ENCODE measurements at places on chromosomes 4 and X.

- DNase-seq = no peak
Observed at GRCh38 chr4:34972189-34972588, 1272.1 kb downstream of the ARAP2 start.

DNA sequence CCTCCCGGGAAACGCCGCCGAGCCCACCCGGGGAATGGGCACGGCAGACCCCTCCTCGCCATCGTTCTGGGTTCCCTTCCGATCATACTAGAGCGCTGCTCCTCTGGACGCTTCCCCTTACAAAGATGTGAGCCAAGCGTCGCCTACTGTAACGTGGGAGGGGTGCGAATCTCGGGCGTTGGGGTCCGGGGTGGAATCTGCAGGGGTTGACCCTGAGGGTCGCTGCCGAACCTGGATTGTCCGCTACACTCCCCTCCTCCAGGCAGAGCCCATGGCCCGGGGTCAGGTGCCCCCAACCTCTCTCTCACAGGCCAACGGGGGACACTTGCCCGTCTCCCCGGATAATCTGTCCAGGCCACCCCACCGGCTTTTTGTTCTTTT is 13.8 kb downstream of the BCOR start:
- DNase-seq = no peak

DNA sequence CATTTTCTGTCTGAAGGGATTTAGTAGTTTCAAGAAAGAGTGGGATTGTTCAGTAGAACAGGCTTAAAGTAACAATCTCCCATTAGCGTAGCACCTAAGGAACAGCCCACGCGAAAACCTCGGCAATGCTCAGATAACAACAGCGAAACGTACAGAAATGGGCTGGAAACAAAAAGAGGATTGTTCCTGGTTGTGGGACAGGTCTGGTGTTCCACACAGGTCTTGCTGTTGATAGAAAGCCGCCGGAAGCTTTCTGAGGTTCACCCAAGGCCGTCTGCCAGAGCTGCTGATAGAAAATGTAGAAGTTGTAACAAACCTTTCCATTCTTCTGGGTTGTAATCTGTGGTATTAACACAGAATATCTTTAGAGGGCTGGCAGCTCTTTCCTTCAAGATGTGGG is 69.4 kb upstream of the CLCN4 start:
- DNase-seq = no peak

GRCh38 chrX:28321286-28321685 is 266.0 kb upstream of the IL1RAPL1 start:
- no peak for DNase-seq

DNA sequence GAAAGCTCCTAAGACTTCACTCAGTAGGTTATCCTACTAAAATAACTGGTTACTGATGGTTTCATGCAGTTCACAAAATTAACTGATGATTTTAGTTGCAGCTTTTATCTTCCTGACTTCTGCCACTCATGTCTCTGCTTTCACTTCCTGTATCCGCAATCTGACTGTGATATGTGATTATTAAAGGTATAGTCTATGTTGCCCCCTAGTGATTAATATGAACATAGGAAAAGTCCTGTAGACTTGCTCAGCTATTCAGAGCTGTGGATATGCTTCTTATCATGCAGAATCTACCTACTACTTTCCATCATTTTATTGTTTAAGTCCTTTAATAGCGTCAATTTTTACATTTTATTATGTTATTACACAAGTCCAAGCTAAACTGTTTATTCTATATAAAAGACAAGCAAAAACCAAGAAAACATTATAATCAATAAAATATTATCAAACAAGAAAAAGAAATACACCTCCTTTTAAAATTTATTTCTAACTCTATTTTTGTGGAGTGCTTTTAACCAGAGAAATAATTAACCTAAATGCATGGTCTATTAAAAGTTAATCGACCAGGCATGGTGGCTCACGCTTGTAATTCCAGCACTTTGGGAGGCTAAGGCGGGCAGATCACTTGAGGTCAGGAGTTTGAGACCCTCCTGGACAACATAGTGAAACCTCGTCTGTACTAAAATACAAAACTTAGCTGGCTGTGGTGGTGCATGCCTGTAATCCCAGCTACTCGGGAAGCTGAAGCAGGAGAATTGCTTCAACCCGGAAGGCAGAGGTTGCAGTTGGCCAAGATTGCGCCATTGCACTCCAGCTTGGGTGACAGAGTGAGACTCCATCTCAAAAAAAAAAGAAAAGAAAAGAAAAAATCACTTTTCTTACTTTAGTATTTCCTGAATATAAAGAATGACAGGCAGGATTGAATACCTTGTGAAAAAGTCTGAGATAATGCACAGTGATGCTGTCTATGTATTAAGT is 40.4 kb upstream of the TLR2 start:
- peak; percentile 44 for DNase-seq

DNA sequence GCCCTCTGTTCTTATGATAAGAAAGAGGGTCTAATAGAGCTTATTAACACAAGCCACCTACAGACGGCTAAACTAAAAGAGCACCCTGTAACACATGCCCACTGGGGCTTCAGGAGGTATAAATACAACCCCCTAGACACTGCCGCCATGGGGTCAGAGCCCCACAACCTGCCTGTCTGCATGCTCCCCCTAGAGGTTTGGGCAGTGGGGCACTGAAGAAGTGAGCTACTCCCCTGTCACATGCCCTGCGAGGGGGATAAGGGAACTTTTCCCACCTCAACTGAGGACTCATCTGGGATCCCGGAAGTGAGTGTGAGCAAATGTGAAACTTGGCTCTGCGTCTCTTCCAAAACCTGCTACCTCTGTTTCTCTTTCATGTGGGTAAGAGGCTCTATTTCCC is 334.5 kb downstream of the ADAM29 start:
- no peak for DNase-seq

GRCh38 chr4:177410566-177410965 is 31.7 kb downstream of the AGA start:
- DNase-seq = no peak

GRCh38 chrX:106170318-106170717 is 2.2 kb downstream of the PWWP3B start:
- DNase-seq = no peak

- no peak for DNase-seq
Observed at GRCh38 chr4:2626231-2626630, 89.8 kb downstream of the FAM193A start.

GRCh38 chr4:94798808-94799207 is 41.1 kb downstream of the BMPR1B start:
- no peak for DNase-seq

GRCh38 chr4:1683736-1684505 is at the start of gene FAM53A:
Gene FAM53A, minus strand, starts transcription at chr4:1684313. Its CDS starts 15,572 bp downstream, at chr4:1668741.
- DNase-seq = peak; percentile 94

DNA sequence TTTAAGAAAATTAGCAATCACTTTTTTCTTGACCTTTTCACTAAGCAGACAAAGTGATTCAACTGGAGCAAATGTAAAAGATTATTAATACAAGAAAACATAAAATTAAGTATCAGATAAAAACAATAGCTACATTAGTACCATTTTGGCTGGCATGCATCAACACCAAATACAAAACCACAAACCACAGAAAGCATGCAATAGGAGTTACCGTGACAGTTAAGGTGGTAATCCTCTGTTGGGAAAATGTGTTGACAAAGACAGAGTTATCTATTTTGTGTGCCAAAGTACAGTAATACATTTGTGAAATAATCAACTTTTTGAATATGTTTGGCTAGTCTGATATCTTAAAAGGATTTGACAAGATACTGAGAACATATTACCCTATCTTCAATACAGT is 89.8 kb upstream of the ETNPPL start:
- no peak for DNase-seq

- no peak for DNase-seq
Observed at GRCh38 chr4:15901998-15902397, 36.5 kb downstream of the FGFBP1 start.

GRCh38 chrX:149830192-149830873 is 48.6 kb downstream of the MAGEA9 start:
- no peak for DNase-seq

DNA sequence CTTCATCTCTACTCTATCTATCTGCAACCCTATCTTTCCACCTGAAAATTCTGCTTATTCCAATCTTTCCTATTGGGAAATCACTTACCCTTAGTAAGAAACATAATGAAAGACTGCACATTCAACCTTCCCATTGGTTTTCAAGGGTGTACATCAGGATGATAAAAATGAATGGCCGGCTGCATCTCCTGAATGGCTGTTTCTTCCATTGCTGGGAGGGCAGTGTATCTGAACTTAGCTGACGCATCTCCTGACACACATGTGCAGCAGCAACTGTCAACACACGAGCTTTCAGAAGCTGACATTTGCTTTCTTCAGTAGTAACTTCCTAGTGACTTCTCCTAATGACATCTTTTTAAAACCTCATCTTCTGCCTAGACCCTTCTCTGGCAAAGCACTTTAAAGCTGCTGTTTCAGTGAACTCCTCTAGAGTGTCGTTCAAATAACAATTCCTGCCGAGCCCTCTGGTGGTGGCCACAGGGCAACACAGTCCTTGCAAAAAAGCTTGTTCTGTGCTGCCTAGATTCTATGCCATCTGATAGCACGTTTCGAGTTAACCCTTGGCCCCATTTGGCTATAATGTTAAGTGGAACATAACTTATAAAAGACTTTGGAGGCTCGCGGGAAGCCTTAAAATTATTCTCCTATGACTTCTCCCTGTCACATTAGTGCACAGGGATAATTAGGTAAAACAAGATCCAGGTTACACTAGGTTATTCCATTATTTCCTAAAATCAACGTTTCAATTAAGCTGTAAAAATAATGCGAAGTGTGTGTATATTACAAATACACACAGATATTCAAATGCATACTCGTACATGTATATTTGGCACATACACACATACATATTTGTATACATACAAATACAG is 2340.7 kb downstream of the PCDH7 start:
- DNase-seq = peak; percentile 11

GRCh38 chr4:130154901-130155300 is 1058.9 kb downstream of the C4orf33 start:
- no peak for DNase-seq

DNA sequence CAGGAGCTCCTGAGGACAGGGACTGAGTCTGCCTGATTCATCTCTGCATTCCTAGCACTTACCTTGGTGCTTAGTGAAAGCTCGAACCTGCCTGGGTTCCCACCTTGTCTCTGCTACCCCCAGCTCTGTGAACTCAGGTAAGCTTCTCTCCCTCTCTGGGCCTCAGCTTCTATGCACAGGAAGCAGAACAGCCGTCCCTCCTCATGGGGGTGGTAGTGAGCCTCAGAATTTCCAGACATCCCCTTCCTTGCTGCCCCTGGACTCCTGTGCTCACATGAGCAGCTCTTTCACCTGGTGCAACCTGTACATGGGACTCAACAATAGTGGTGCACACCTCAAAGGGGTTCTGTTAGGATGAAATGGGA is 50.8 kb downstream of the HTRA3 start:
- peak; percentile 21 for DNase-seq

DNA sequence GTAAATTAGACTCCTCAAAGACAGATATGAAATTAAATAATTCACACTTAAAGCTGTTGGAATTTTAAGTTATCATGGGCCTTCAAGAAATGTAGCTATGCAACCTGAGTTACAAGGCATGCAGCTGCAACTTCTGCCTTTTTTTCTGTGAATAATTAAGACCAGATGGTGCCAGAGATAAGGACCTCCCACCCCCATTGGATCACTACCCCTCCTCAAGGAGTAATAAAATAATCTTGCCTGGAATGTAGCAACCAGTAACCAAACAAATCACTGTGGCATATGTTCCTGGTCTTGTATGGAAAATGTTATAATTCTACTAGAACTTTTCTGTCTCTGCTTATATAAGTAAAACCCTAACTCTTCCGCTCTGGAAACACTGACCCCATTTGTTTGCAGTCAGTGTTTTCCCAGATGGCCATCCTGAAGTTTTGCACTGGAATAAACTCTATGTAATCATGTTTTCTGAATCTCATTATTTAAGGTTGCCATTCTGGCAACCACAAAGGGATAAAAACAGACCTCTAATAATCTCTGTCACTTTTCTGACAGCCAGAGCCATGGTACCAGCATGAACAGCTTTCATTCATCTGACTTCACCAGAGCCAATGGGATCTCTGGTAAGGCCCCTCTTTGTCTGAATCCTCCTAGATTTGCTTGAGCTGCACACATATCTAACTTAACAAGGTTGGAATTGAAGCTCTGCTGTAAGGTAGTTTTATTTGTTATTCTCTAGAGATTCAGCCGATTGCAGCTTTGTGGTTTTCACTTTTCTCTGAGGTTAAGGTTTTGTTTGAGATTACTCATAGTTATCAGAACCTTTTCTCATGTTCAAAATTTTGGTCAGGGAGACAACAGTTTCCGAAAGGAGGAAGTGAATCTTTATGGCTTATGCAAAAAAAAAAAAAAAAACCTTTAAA is 274.6 kb downstream of the NAF1 start:
- DNase-seq = no peak

GRCh38 chr4:52059372-52059771 is 8.3 kb downstream of the SPATA18 start:
- DNase-seq = no peak

GRCh38 chr4:76821641-76822040 is 76.3 kb downstream of the SOWAHB start:
- no peak for DNase-seq
